ENCODE measurements at places on chromosomes 1 and 21.
A peak's percentile ranks its signal among the peaks of the same experiment; 100 is the strongest.

DNA sequence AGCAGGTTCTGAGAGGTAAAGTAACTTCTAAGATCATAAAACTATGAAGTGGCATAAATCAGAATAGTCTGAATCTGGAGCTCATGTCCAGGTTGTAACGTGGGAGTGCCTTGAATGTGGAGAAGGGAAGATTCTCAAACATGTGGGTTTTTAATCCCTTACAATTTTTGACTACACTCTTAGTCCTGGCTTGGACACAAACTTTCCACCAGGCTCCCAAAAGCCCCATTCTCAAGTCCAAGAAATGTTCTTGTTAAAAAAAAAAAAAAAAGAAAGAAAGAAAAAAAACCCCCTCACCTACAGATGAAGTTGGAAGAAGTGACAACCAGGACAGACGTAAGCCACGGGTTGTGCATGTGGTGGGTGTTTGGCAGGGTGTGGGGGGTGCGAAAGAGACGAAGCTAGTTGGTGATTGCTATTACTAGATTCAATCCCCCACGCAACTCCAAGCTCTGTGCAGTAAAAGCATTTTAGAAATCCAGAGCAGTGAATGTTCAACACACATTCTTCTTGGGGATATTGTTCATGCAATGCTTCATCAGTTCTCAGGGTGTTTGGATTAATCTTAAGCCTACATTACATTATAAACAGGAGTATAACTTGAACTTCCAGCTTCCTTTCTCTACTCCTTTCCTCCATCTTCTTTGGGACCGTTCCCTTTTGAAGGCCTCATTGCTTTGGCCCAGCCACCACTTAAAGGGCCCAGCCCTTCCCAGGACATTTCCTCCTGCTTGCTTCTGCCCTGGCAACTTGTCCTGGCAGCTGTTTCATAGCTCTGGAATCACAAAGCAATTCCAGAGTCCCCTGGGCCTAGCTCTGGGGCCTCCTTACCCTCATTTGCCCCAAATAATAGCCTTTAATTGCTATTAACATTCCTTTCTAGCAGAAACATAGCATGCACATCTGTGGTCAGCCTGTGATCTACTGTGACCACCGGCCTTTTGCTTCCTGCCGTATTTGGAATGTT, 41.8 kb downstream of the PHC2 start:
- H3K4me1 ChIP-seq, result no peaks in the 10 kb centered on the region
- no peaks in the 10 kb centered on the region for H3K36me3 ChIP-seq
- no peak for DNase-seq
- H3K27ac ChIP-seq, result no peak overlapping the region
- peaks cover 30% of the 10 kb centered on the region for H3K27me3 ChIP-seq
- H3K4me3 ChIP-seq, result no peak overlapping the region

DNA sequence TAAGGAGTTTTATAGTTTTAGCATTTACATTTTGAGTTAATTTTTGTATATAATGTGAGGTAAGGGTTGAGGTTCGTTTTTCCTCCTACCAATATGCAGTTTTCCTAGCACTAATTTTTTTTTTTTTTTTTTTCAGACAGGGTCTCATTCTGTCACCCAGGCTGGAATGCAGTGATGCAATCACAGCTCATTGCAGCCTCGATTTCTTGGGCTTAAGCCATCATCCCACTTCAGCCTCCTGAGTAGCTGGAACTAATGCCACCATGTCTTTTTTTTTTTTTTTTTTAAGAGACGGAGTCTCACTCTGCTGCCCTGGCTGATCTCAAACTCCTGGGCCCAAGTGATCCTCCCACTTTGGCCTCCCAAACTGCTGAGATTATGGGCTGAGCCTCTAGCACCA, 2.5 kb upstream of the UBASH3A start:
- peaks cover 44% of the 10 kb centered on the region for H3K4me1 ChIP-seq
- DNase-seq, result no peak
- H3K36me3 ChIP-seq, result peaks cover 72% of the 10 kb centered on the region
- peak overlapping the region; percentile 92 for H3K27ac ChIP-seq
- peak overlapping the region; percentile 72 for H3K4me3 ChIP-seq
- no peaks in the 10 kb centered on the region for H3K27me3 ChIP-seq

DNA sequence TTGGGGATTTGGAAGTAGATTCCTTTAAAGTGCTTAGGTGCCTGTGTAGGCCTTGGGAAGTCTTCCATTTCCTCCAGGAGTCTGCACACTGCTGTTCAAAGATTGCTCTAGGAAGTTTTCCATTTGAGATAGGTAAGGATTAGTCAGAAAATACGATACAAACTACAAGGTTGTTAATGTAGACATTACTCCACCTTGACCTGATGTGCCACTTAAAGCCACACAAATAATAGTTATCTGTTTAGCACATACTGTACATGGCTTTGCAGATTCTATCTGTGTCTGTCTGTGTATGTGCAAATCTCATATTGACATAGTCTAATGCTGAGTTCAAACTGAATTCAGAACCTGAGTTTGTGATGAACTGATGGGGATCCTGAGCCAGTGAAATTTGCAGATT, 118.4 kb downstream of the RHOU start:
- H3K27ac ChIP-seq, result no peak overlapping the region
- no peak overlapping the region for H3K4me3 ChIP-seq
- peaks cover 49% of the 10 kb centered on the region for H3K27me3 ChIP-seq

GRCh38 chr1:167950569-167950968, 13.7 kb upstream of the MPC2 start:
- H3K27ac ChIP-seq, result no peak overlapping the region
- H3K36me3 ChIP-seq, result peaks cover 56% of the 10 kb centered on the region
- H3K4me3 ChIP-seq, result no peak overlapping the region

- H3K27me3 ChIP-seq, result peaks cover 1% of the 10 kb centered on the region
- no peak for DNase-seq
- H3K27ac ChIP-seq, result no peak overlapping the region
- H3K4me1 ChIP-seq, result no peaks in the 10 kb centered on the region
- H3K36me3 ChIP-seq, result no peaks in the 10 kb centered on the region
Observed at GRCh38 chr1:232477728-232478127, 152.2 kb downstream of the SIPA1L2 start.

DNA sequence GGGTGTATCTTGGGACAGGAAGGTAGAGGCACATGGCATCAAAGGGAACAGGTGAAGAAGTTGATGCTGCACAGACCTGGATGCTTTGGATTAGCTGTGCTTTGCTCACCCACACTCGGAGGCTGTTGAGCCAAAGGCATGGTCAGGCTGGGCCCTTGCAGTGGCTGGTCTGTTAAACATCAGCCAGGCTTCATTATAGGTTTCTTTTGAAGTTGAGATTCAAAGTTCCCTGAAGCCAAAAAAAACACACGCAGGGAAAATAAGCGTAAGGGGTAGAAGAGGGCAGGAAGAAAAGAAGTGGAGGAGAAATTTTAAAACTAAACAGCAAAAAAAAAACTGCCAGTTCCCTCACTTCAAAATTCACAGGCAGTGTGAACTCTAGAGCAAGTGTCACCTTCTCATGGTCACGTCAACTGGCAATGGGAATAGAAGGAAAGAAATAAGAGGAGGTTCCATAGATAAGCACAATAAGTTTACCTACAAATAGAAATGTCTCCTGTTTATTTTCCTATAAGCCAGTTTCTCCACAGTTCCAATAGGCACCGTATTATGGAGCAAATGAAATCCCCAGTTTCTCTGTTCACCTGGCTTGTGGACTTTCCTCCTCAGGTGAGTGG, 139.5 kb downstream of the PAPPA2 start:
- no peaks in the 10 kb centered on the region for H3K4me1 ChIP-seq
- H3K36me3 ChIP-seq, result no peaks in the 10 kb centered on the region
- no peak overlapping the region for H3K27ac ChIP-seq
- no peak overlapping the region for H3K4me3 ChIP-seq
- no peak for DNase-seq

DNA sequence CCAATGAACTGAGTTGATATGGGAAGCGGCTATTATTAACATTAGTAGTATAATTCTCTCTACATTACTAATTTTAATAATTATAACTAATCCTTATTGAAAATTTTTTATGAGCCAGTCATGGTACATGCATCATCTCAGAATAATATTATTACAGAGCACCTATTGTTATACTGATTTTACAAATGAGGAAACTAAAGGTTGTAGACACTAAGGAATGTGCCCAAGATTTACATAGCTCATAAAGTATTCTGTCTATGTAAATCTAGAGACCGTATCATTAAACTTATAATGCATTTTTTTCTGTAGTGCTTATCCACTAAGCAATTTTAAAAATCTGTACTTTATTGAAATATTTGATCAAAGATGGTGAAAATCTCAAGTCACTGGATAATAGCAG, 825.9 kb downstream of the PLA2G4A start:
- H3K4me3 ChIP-seq, result no peak overlapping the region
- no peak overlapping the region for H3K27ac ChIP-seq
- no peaks in the 10 kb centered on the region for H3K27me3 ChIP-seq
- DNase-seq, result no peak
- H3K36me3 ChIP-seq, result no peaks in the 10 kb centered on the region
- H3K4me1 ChIP-seq, result no peaks in the 10 kb centered on the region

DNA sequence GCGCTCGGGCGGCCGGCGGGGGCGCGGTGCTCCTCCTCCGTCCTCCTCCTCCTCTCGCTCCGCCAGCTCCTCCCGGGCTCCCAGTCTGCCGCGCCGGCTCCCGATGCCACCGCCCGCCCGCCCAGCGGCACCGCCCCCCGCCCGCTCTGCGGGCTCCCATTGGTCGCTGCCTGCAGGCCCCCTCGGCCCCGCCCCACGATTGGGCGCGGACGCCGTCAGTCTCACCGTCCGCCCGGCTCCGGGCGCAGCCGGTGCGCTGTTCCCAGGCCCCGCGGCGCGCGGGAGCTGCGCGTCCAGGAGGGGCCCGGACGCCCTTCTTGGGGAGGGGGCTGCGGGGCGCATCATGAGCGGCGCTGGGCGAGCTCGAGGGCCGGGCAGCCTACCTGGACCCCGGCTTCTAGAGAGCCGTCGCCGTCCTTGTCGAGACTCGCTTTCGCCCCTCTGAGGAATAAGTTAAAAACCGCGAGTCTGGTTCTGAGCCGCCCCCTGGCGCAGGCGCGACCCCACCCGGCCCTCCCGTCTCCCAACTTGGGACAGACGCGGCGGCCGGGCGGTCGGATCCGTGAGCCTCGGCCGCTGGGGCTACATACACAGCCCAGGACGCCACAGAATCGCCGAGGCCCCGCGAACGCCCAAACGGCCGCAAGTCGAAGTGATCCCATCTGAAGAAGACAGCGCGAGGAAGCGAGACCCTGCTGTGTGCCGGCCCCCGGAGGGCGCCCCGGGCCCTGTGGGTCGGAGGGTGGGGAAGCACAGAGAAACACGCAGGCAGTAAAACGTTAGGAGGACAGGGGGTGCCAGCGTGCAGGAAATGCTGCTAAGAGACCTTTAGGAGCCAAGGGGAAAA, at the start of gene SIPA1L2:
Gene SIPA1L2 (minus strand): TSS at position 87 of the 847 bp plus-strand sequence. CDS start 114,794 bp downstream, outside the sequence.
- H3K4me1 ChIP-seq, result peaks cover 9% of the 10 kb centered on the region
- H3K27me3 ChIP-seq, result peaks cover 57% of the 10 kb centered on the region
- no peaks in the 10 kb centered on the region for H3K36me3 ChIP-seq

GRCh38 chr1:25784575-25785051, 15.4 kb upstream of the SELENON start:
- no peak overlapping the region for H3K4me3 ChIP-seq
- no peaks in the 10 kb centered on the region for H3K36me3 ChIP-seq
- no peak for DNase-seq
- H3K4me1 ChIP-seq, result no peaks in the 10 kb centered on the region

- no peaks in the 10 kb centered on the region for H3K4me1 ChIP-seq
- H3K4me3 ChIP-seq, result no peak overlapping the region
- DNase-seq, result no peak
- H3K36me3 ChIP-seq, result no peaks in the 10 kb centered on the region
- H3K27me3 ChIP-seq, result no peaks in the 10 kb centered on the region
Observed at GRCh38 chr1:3270403-3271245, 183.8 kb upstream of the ARHGEF16 start.

GRCh38 chr1:227759341-227760300, 24.4 kb downstream of the SNAP47 start:
- no peak overlapping the region for H3K4me3 ChIP-seq
- no peaks in the 10 kb centered on the region for H3K27me3 ChIP-seq
- no peak overlapping the region for H3K27ac ChIP-seq
- H3K4me1 ChIP-seq, result peaks cover 57% of the 10 kb centered on the region
- peaks cover 52% of the 10 kb centered on the region for H3K36me3 ChIP-seq
- no peak for DNase-seq

GRCh38 chr1:34213956-34214355, 37.2 kb downstream of the C1orf94 start:
- H3K27ac ChIP-seq, result no peak overlapping the region
- H3K4me1 ChIP-seq, result no peaks in the 10 kb centered on the region
- no peaks in the 10 kb centered on the region for H3K36me3 ChIP-seq
- DNase-seq, result no peak

GRCh38 chr1:160124705-160125478, 9.3 kb downstream of the ATP1A2 start:
- H3K27me3 ChIP-seq, result no peaks in the 10 kb centered on the region
- H3K4me3 ChIP-seq, result no peak overlapping the region
- H3K36me3 ChIP-seq, result no peaks in the 10 kb centered on the region
- no peak for DNase-seq
- no peaks in the 10 kb centered on the region for H3K4me1 ChIP-seq

GRCh38 chr1:91059157-91059556, 37.3 kb upstream of the ZNF644 start:
- no peak for DNase-seq
- H3K27ac ChIP-seq, result no peak overlapping the region
- no peaks in the 10 kb centered on the region for H3K36me3 ChIP-seq
- no peak overlapping the region for H3K4me3 ChIP-seq
- H3K4me1 ChIP-seq, result no peaks in the 10 kb centered on the region

DNA sequence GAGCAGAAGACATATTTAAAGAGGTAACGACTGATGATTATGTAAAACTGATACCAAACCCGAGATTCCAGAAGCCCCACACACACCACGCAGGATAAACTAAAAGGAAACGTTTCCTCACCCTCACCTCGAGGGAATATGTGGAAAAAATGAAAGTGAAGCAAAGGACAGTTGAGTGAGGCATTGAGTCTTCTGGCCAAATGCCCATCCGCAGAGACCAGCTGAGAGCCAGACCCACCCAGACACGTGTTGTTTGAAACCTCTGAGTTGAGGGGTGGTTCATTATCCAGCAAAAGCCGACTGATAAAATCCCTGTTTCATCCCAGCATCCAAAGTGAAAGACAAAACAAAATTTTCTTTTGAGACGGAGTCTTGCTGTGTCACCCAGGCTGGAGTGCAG, 29.6 kb upstream of the PCBP3 start:
- H3K27me3 ChIP-seq, result peaks cover 44% of the 10 kb centered on the region
- DNase-seq, result no peak
- H3K36me3 ChIP-seq, result no peaks in the 10 kb centered on the region
- peaks cover 20% of the 10 kb centered on the region for H3K4me1 ChIP-seq
- no peak overlapping the region for H3K4me3 ChIP-seq

DNA sequence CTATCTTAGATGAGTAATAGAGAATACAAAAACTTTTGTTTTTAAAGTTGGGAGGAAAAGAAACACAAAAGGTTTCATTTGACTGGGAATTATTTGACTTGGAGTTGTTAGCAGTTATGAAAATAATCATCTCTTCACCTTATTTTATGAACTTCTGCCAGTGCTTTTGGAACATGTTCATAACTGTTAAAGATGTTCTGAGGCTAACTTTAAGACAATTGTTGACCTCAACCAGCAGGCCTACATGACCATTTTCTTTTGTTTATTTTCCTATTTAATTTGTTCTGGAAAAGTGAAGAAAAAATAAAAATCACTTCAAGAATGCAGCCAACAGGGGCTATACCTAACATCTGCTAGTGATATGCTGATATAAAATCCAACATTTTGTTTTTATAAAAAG, 37.4 kb downstream of the JAM2 start:
- no peaks in the 10 kb centered on the region for H3K36me3 ChIP-seq
- H3K27me3 ChIP-seq, result peaks cover 6% of the 10 kb centered on the region
- no peaks in the 10 kb centered on the region for H3K4me1 ChIP-seq
- no peak for DNase-seq
- no peak overlapping the region for H3K4me3 ChIP-seq
- H3K27ac ChIP-seq, result no peak overlapping the region

- no peaks in the 10 kb centered on the region for H3K27me3 ChIP-seq
- H3K36me3 ChIP-seq, result no peaks in the 10 kb centered on the region
- no peak overlapping the region for H3K27ac ChIP-seq
- H3K4me1 ChIP-seq, result no peaks in the 10 kb centered on the region
- DNase-seq, result no peak
Observed at GRCh38 chr1:14996133-14997050, 157.2 kb upstream of the TMEM51 start.

All from activated T-helper 2 cell treated with anti-CD3 and anti-CD28 coated beads, Interferon-gamma antibody, Interleukin-2, Interleukin-4, amounts not matched to agents 10 μg/mL and 5 μg/mL and 100 μg/mL, durations not matched to agents 14 hours and 24 hours and 36 hours (primary cell).